ENCODE measurements at places on chromosomes 3 and 15.
A peak's percentile ranks its signal among the peaks of the same experiment; 100 is the strongest.

DNA sequence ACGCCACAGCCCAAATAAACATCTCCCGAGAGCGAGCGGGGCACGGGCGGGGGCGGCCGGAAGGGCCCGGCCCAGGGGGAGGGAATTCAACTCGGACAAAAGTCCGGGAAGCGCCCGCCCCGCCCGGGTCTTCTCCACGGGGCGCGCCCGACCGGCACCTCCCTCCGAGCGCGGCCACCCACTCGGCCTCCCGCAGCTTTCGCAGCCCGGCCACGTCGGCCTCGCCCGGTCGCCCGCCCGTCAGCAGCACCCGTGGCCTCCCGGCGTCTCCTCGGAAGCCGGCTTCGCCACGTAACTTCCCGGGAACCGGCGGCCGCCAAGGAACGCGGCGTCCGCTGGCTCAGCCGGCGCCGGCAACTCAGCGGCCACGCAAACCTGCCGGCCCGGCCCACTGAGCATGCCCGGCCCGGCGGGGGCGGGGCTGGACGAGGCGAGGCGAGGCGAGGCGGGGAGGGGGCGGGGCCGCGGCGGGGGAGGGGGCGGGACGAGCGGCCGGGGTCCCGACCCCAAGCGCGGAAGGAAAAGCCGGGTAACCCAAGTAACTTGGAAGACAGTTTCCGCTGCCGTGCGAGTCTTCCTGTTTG lies at the start of gene TJP1:
Gene TJP1, minus strand, starts transcription at position 369 of the 584 bp plus-strand sequence. CDS start 440 bp downstream, outside the sequence.
- no peak for DNase-seq

GRCh38 chr3:175535351-175535750 lies 676.2 kb downstream of the NAALADL2 start:
- DNase-seq = no peak

- peak; percentile 52 for DNase-seq
Observed at GRCh38 chr3:123447749-123448517, 957 bp downstream of the ADCY5 start.

DNA sequence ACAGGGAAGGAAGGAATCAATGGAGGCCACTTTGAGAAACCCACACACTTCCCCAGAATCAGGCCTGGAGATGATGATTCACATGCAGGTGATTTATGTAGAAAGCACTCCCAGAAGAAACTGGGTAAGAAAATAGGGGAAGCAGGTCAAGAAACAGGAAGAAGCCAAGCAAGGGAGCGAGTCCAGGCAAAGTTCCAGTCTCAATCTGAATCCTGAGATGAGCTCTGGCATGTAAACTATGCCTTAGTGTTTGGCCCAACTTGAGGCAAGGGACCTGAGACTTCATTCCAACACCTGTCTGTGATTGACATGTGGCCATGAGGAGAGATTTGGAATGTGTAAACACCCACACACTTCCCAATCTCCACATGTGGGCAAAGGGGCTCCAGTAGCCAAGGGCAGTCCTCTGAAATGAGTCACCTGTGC lies 61.6 kb upstream of the CTNNB1 start:
- DNase-seq = no peak

DNA sequence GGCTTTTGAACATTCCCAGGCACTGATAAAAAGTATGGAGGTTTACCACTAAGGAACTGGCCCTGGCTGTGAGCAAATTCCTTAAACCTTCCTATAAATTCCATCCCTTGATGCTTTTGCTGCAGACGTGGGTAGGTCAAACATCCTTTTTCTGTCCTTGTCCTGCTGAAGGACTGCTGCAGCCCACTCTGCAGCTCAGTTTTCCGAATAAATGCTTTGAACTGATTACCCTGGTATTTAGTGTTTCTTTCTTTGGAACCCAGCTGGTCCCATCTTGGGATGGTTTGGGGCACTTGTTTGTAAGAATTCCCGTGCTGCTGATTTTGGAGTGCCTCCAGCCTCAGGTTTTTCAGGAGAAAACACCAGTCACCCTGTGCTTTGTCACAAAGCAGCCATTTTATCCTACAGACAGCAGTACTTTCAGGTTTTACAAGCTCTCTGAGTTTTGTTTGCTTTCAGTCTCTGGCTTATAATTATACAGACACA lies 815.9 kb downstream of the VGLL3 start:
- DNase-seq = no peak

Data from activated naive CD4-positive, alpha-beta T cell treated with anti-CD3 and anti-CD28 coated beads, Interleukin-2, amount 50 U/mL, for 16 hours (primary cell).